ENCODE measurements at places on chromosomes 3 and 15. TPM values are rescaled to one million over a fixed set of nuclear protein-coding genes. Genes with fewer than 3 reads are reported as not detected.

The UACA gene
- 41.4 TPM for polyA plus RNA-seq

The LYSMD2 gene
- polyA plus RNA-seq: 5.7 TPM

GRCh38 chr3:71101626-71102025 is 481.9 kb downstream of the FOXP1 start:
- DNase-seq: no peak

The CHRM5 gene
- polyA plus RNA-seq: not detected

GRCh38 chr3:39101022-39101689 is 6.3 kb downstream of the GORASP1 start:
- no peak for DNase-seq

DNA sequence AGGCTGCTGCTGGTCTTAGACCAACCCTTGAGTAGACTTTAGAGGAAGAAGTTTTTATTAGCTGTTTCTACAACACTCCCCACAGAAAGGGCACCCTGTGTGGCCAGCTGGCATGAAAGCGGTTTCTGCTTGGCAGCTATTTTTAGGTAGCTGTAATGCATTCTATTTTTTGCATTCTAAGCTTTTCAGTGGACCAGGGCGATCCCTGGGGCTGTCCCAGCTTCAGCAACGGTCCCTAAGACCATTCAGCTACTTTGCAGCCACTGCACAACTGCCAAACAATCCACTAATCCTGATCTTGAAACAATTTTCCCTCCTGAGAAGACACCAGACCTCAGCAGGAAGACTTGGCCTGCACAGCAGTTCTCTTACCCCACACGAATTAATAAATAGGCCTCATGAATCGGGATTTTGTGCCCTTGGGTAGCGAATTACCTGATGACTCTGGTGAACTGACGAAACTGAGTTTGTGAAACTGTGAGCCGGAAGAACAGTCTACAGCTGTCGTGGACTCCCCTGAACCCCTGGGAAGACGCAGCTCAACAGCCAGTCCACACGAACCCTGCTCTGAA is 14.6 kb upstream of the TFRC start:
- DNase-seq: peak; percentile 60

DNA sequence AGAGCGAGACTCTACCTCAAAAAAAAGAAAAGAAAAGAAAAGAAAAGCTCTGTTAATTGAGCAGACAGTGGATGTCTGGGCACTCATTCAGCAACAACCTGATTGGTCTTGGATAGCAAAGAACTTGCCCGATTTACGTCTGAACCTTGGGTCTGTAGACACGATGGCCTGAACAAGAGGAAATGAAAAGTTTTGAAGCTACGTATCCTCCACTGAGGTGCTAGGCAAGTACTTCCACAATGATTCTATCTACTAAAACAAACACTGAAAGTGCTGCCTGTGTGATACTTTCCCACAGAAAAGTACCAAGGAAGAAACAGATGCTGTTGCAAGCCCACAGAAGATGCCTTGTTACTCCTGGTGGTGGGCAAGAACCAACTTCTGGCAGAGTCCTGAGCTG is 21.8 kb upstream of the MUSTN1 start:
- DNase-seq: no peak

The NBEAL2 gene
- 45.7 TPM for polyA plus RNA-seq

- no peak for DNase-seq
These were observed 199.1 kb upstream of the AZI2 start for GRCh38 chr3:28547677-28548076.

DNA sequence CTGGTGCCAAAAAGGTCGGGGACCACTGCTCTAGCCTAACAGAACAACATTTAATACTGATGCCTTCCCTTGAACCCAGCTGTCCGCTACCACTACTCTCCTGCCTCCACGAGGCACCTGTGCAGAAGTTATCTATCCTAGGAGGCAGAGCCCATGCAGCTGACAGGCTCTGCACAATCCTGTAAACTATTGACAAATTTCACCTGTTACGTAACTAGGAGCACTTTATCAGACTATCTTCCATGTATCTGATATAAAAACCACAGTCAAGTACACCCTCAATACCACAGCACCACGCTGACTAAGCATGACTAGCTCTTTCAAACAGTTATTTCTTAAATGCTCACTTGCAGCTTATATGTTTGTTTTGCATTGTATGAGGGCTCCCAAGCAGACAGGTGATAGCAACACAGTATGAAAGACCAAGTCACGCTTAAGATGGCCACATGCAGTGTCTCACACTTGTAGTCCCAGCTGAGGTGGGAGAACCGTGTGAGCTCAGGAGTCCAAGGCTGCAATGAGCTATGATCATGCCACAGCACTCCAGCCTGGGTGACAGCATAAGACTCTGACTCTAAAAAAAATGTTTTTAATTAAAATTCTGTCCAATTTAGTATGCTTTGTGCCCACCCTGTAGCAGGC is 4.5 kb upstream of the IL17RC start:
- DNase-seq: no peak

The SLC27A2 gene
- not detected for polyA plus RNA-seq

DNA sequence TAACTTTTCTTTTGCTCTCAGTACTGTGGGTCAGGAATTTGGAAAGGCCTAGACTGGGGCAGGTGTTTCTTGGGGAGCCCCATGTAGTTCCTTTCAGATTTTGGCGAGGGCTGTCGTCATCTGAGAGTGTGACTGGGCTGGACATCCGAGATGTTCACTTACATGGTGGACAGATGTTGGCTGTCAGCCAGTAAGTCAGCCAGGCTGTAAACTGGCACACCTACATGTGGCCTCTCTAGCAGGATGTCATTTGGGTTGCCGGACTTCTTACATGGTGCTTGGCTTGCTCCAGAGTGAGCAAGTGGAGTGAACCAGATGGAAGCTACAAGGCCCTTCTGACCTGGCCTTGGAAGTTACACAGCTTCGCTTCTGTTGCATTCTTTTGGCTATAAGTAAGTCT is 20.7 kb downstream of the TATDN2 start:
- DNase-seq: no peak

DNA sequence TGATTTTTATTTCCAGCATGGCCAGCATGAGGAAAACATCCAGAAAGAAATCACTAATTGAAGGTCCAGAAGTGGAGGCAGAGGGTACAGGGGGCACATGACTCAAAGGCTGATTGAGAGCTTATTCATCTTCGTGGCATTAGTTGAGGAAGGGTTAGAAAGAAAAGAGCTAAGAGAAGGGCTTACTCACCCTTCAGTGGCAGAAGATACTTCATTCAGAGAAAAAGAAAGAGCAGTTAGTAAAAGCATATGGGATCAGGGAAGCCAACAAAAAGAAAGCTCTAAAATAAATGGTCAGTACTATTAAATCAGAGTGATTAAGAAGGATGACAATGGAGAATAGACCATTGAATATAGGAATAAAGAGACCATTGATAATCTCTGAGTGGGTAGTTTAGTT is 25.2 kb downstream of the GAP43 start:
- DNase-seq: no peak

GRCh38 chr3:6168256-6168655 is 692.7 kb upstream of the GRM7 start:
- DNase-seq: no peak

The LRTM1 gene
- polyA plus RNA-seq: not detected

- no peak for DNase-seq
These were observed 1.0 kb downstream of the USP8 start for GRCh38 chr15:50425219-50425618.

The TMCO5A gene
- not detected for polyA plus RNA-seq

GRCh38 chr15:85889956-85890619 is 95.4 kb upstream of the KLHL25 start:
- no peak for DNase-seq

The SLC6A1 gene
- polyA plus RNA-seq: 0.65 TPM

DNA sequence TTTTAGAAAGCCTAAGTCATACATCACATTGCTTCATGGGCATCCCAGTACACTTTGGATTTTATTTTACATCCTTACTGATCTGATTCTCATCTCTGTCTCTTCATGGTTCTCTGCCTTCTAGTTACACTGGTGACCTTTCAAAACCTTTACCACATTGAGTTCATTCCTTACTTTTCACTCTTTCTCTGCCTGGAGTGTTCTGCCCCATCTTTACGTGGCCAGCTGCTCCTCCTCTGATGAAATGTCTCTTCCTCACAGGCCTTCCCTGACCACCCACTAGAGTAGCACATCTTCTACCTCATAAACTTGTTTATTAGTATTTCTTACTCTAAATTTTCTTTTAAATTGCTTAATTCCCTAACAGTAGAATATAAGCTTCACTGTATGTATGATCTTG is 17.7 kb downstream of the CTNNB1 start:
- no peak for DNase-seq

The COL6A6 gene
- 0.61 TPM for polyA plus RNA-seq

The SRPRB gene
- 55.0 TPM for polyA plus RNA-seq

- DNase-seq: no peak
These were observed 413.9 kb downstream of the EPHA3 start for GRCh38 chr3:89521328-89521727.
